CD4-positive, alpha-beta T cell treated with Interleukin-6 at 100 ng/mL for 8 hours (primary cell): ENCODE measurements at places on chromosomes 1 and 21.

DNA sequence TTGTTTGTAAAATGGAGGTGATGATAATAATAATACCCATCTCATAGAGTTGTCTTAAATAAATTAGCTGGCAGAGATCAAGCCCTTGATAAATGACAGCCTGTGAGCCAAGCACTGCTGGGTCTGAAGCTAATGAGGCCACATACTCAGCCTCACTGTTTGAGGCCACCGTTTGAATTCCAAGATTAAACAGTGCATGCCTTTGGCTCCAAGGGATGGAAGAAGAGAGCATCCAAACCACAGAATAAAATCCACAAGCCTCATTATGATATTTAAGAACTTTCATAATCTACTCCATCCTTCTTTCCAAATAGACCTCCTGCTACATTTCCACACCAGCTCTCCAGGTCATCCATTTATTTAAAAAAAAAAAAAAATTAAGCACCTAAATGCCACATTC lies 29.0 kb downstream of the TGFBR3 start:
- no peak for DNase-seq

- DNase-seq = no peak
Observed at GRCh38 chr1:178885869-178886268, 15.0 kb upstream of the ANGPTL1 start.

DNA sequence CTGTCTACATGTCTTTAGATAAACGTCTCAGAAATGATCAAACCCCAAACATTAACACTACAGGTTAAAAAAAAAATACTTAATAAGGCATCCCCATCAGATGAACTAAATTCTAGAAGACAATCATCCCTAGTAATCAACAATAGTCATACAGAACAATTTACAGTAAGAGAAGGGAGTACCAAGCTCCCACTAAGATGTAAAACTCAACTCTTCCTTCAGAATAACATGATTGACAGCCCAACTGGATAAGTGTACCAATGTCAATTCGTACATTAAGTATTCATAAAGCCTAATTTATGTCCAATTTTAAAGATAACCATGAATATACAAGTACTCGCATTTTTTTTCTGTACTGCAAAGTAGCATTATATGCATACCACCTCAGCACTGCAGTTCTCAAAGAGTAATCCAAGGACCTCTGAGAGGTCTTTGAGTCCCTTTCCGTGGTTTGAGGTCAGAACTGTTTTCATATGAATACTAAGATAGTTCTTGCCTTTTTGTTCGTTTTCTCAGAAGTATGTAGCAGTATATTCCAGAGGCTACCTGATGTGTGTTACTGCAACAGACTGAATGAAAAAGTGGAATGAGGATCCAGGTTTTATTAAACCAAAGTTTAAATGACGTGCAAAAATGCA lies 6.6 kb downstream of the SCAF4 start:
- no peak for DNase-seq

- DNase-seq = no peak
Observed at GRCh38 chr1:223087291-223088255, 55.5 kb downstream of the TLR5 start.

DNA sequence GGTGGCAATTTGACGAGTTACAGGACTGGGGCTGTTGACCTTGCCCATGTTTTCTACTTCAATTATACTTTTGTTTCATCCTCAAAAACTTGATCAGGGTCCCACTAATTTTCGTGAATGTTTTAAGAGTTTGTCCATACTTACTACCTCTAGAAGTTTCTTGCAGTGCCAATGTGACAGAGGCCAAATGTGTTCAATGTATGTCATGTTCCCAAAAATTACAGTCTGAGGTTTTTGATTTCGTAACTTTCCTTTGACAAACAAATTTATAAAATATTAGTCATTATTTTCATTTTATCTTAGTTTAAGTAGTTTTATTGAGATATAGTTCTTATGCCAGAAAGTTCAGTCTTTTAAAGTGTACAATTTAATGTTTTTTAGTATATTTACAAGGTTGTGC lies 15.3 kb downstream of the VPS13D start:
- DNase-seq = no peak

DNA sequence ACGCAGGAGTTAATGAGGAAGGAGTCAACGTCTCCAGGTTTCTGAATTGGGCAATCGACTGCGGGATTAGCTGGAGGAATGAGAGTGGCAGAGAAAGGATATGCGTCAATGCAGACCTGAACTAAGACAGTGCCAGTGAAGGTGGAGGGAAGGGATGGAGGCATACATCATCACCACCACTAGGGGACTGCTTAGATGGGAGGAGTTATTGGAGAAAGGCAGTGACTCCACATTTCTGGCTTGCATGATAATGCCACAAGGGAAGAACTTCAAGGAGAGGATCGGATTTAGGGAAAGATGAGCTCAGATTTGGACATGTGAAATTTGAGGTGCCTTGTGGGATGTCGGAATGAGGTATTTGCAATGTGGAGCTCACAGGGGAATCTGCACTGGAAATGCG lies 17.5 kb downstream of the VASH2 start:
- DNase-seq = no peak

- no peak for DNase-seq
Observed at GRCh38 chr1:210366767-210367166, 38.1 kb downstream of the HHAT start.

- DNase-seq = no peak
Observed at GRCh38 chr1:170727963-170728362, 64.0 kb downstream of the PRRX1 start.

GRCh38 chr1:218809625-218810024 lies 364.1 kb upstream of the LYPLAL1 start:
- no peak for DNase-seq

DNA sequence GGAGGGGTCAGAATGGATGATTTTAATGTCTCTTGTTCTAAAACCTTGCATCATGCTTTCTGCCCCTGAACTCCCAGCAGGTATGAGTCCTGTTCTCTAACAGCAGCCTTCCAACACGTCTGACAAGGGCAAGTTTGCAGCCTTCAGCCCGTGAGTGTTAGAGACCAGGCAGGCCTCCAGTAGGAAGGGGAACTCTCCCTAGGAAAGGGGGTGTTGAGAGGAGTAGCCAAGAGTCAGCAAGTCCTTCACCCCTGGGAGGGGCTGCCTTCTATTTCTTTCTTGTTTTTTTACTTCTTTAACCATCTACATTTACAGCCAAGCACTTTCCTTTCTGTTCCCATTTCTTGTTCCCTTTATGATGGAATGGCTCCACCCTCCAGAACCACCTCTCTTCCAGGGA lies 14.2 kb downstream of the BATF3 start:
- DNase-seq = no peak
